RKO (cell line): ENCODE measurements at places on chromosomes 12 and 14.

DNA sequence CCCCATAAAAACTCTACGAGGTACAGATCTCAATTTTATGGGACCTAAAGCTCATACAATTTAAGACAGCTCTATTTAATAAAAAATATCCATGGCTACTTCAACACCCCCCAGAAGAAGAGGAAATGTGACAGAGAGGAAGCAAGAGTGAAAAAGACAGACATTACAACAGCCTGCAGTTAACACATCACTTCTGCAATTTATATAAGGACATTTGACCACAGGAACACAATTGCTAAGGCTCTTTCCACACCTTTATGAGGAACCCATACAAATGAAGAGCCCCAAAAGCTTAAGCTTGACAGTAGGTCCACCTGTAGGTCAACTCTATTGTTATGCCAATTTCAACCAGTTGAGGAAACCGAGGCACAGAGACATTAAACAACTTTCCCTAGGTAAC lies 5.6 kb downstream of the OR10P1 start:
- no peak for DNase-seq

- DNase-seq = no peak
Observed at GRCh38 chr14:54789166-54789565, 113.5 kb downstream of the GCH1 start.

DNA sequence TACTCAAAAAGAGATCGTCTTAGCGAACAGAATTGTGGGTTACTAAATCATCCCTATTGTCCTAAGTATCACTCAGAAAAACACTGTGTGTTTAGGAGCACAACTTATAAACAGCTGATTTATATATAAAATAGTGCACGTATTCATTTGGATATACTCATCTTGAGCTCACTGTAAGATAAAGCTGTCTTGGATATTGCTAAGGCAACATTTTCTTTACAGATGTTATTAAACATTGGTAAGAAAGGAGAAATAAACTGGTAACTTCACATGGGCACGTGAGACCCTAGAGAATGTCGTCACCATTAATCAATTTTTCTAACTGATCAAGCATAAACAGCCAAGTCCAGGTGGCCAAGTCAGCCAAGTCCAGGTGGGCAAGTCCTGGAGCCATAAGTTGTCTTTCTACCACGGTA lies 1.7 kb downstream of the PAWR start:
- peak; percentile 52 for DNase-seq

- no peak for DNase-seq
Observed at GRCh38 chr12:112824701-112825100, 33.2 kb downstream of the RPH3A start.
